ENCODE measurements at places on chromosomes 2 and 18.

GRCh38 chr2:239230318-239231052 is 170.3 kb downstream of the HDAC4 start:
- DNase-seq = no peak

GRCh38 chr2:95323347-95324155 is 26.4 kb downstream of the KCNIP3 start:
- DNase-seq = peak; percentile 60

DNA sequence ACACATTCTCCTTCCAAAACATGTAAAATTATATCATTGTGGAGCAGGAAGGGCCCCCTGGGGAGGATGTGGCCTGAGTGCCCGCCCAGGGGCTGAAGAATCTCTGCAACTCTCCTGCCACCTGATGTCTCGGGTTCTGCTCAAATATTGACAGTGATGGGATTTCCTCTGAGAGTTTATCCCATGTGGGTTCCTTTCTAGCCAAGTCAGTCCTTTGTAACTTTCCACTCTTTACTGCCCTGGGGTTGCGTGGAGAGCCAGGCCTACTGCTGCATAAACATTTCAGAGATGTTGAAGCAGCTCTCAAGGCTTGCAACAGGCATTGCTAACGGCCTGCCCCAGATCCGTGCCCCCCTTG is 4.0 kb upstream of the RAB17 start:
- no peak for DNase-seq

DNA sequence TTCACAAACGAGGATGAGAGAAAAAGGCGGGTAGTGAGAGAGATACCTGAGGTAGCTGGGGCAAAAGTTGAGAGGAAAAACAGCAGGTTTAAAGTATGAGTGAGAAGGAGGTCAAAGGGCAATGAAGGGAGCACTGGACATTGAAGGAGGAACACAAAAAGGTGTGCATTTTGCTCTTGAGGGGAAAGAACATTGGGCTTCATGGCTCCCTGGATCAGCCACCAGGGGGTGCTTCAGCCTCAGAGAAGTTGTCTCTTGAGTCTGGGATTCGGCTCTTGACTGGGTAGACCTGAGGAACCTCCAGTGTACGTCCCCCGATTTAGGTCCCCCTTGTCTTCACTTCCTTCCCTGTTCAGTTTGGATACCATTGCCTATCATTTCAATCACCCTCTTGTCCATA is 128.5 kb downstream of the RAPGEF4 start:
- DNase-seq = peak; percentile 75

DNA sequence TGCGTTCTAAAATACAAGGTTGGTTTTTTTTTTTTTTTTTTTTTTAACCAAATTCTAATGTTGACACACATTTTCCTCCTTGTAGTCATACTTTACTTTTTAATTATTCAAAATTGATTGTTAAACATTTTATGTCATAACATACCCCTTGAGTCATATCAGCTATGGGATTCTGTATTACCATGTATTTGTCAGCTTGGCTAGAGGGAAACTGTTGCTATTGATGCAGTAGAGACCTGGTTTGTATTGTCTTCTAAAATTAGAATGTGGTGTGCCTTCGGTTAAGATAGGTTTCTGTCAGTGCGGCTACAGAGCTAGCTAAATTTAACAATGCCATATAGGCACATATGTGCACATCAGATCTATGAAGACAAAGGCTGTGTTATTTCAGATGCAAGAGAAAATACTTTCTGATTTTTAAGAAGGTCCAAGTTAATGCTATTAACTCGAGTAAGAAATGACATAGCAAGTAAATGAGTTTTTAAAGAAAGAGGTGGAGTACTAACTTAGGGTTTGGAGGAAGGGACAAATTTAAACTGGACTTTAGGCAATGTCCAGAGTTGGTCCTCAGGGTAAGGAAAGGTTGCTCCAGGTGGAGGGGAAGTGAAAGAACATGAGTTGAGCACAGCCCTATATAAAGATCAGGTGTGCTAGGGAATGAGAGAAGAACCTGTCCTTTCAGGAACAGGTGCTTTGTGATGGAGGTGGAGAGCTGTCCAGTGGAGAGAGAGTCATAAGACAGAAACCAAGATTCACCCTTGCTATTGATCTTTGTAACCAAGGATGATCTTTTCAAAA is 152.3 kb downstream of the PRPF40A start:
- no peak for DNase-seq

GRCh38 chr2:154386186-154386585 is 312.3 kb upstream of the KCNJ3 start:
- no peak for DNase-seq

GRCh38 chr2:11572996-11573395 is 39.2 kb downstream of the GREB1 start:
- no peak for DNase-seq

- no peak for DNase-seq
These were observed 1042.3 kb upstream of the NRXN1 start for GRCh38 chr2:52074130-52074719.

- DNase-seq = no peak
These were observed 176.7 kb downstream of the GLI2 start for GRCh38 chr2:120912101-120912985.

DNA sequence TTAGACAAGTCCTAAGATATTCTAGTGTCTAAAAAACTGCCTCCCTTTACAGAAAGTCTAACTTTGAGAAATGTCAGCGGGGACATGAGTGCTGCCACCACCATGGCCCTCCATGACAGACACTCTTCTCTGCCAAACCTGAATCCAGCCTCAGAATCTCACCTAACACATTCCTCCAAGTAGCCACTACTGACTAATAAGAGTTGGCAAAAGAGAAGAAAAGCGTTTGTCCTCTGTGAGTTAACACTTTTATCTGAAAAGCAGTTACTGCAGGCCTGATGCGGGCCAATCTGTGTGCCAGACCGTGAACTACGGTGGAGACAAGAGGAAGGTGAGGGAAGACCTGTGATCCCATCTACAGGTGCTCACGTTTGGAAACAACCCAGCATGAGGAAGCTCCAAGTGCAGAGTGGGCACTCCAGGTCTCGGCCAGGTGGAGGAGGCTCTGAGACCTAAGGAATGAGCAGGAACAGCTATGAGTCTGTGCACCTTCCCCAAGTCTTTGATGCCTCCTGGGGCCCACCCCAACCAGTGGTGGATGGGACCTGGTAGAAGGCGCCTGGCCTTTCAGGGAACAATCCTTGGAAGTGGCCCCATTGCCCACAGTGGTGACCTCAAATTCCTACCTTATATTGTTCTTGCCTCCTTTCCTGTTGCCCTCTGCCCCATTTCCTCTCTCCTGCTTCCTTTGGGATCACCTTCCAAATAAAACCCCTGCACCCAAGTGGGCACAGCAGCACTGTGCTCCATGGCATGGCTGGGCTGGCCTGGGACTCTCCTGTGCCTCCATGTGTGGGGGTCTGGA is 91.6 kb downstream of the BIN1 start:
- no peak for DNase-seq

DNA sequence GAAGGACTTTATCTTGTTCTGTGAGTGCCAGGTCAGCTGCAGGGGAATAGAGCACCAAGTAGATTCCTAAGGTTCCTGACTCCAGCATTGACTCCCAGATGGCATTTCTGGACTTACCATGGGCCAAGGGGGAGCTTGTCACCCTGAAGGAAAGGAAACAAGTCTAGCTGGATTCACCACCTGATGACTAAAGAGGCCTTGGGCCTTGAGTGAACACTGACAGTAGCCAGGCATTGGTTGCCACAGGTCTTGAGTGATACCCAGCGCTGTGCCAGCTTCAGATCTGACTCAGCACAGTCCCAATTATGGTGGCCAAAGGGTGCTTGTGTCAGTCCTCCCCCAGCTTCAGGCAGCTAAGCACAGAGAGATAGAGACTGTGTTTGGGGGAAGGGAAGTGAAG is 40.1 kb upstream of the CAPN13 start:
- DNase-seq = no peak

DNA sequence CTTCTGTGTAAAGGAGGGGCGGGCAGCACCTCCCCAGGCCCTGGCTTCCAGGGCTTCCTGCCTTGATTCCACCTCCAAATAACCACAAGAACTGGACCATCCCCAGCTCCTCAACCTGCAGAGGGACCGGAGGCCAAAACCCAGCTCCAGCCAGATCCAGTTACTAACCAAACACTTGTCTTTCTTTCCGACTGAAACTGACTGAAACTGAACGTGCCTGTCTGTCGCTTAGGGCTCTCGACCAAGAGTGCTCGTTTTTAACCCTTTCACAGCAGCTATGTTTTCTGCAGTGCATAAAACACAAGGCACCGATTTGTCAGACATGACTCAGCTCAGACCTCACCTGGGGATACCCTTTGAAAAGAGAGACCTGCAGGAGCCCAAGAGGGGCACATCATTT is 249.9 kb upstream of the SIX2 start:
- peak; percentile 56 for DNase-seq

DNA sequence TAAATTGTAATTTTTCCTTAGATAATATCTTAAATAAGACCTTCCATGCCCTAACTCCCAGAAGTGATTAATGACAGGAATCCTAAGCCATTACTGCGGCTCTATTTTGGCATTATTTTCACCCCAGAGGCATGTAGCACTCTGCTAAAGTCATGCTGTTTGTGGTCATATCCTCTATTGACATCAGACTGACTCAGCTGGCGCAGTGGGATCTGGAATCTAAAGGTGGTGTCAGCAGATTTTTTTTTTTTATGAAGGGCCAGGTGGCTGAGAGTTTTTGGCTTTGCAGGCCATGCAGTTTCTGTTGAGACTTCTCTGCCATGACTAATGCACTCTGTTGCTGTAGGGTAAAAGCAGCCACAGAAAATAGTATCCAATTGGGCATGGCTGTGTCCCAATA is 64.1 kb upstream of the ACVR1C start:
- no peak for DNase-seq

DNA sequence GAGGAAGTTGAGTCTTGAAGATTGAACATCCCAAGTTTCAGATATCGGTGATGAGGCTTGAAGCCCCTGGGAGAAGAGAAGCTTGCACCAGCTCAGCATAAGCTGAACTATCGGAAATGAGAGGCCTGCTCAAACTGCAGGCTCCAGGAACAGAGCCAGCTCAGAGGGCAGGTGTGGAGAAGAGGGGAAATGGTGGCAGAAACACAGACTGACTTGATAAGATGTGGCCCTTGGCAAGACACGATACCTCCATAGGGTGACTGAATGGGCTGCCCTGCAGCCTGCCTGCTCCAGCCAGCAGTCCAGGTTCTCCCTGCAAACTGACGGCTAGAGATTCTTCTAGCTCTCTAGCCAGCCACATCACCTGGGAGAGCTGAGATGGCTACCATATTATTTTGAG is 86.6 kb downstream of the MYT1L start:
- no peak for DNase-seq

- DNase-seq = peak; percentile 42
These were observed 10.1 kb downstream of the SRSF7 start for GRCh38 chr2:38740851-38741731.

DNA sequence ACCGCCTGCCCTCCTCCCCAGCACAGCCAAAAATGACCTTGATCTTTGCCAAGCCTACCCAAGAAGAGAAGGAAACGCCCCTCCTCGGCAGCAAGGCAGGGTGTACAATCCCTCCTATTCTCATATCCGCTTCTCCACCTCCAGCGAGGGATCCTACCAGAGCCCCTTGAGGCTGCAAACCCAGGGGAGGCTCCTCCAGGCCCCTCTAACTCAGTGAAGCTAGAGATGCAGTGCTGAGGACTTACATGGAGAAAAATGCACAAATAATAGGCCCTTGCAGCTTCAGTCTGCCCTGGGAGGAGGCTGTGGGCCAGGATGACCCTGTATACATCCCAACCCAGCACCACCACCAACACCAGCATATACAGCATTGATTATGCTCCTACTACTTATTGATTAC is 46.9 kb upstream of the POMC start:
- no peak for DNase-seq

GRCh38 chr2:15626967-15627366 is 35.3 kb downstream of the DDX1 start:
- DNase-seq = no peak

DNA sequence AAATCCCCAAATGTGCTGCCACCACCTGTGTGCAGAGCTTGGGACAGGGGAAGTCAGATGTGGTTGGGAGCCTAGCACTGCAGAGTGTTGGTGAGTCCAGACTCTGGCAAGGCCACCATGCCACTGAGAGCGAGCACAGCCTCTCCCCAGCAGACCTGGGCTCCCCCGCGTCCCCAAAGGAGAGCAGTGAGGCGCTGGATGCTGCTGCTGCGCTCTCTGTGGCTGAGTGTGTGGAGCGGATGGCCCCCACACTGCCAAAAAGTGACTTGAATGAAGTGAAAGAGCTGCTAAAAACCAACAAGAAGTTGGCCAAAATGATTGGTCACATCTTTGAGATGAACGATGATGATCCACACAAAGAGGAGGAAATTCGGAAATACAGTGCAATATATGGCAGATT is 10.7 kb downstream of the NAB1 start:
- DNase-seq = no peak

DNA sequence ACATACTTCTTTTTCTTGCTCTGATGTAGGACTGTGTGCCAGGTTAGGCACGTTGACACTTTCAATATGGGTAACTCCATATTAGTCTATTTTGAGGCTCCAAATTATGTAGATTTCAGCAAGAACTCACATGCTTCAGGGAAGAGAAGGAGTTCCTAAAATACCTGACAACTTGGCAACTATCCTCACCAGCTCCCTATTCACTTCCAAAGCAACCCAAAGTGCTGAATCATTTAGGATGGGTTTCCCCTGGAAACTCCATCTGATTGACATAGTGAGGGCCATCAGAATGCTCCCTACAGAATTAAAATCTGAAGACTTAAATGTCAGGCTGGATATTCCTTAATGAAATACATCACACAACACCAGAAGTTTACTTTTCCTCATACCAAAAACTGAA is 32.5 kb upstream of the NFU1 start:
- DNase-seq = no peak

GRCh38 chr2:6835467-6835866 is 30.2 kb downstream of the CMPK2 start:
- DNase-seq = no peak

DNA sequence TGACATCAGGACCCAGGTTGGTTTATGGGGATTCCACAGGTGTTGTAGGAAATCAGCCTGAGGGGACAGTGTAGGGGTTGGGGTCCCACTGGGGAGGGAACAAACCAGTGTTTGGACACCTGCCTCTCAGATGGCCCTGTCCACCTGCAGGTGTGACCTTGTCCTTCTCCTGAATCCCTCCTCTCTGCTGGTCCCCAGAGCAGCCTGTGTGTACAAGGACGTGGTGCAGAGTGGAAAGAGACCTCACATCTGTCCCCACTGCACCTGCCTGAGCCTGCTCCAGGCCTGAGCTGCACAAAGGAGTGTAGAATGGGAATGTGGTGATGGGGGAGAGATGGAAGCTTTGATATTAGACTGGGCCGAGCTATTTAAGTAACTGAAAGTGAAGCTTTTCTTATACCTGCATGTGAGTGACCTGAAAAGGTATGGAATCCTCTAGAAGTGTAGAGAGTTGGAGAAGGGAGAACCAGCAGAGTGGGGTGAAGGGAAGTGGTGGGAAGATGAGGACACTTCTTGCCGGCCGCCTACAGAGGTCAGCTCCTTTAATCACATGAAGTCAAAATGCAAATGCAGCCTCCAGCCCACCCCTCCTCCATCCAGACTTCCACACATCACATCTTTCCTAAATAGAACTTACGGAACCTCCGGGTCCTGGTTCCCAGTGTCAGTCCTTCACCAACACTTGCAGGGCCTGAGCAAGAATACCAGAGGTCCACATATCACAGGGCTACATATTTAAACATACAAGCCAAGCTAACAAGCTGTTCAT is 89.3 kb upstream of the SMAD2 start:
- no peak for DNase-seq

All from ELF-1 (cell line).